ENCODE measurements at places on chromosomes 3 and 15.

- DNase-seq, result no peak
Observed at GRCh38 chr15:88664151-88664778, 25.4 kb downstream of the ISG20 start.

DNA sequence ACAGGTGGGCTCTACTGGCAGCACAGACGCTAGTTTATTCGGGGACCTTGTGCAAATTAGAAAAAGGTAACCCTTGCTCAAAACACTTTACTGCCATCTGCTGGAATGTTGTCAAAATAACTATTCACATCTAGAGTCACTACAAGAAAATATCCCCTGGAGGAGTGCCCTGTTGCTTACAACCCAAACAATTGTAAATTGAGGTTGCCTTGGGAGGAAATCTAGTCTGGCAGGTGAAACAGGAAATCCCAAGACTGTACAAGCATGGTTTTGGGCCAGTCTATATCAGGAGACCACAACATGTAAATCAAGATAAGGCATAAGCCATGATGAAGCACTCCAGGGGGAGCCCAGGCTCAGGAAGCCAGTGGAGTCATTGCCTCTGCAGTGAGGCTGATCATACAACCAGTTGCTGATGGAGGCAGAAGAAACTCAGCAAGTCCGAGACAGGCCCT is 136.8 kb upstream of the ACP3 start:
- peak; percentile 78 for DNase-seq

DNA sequence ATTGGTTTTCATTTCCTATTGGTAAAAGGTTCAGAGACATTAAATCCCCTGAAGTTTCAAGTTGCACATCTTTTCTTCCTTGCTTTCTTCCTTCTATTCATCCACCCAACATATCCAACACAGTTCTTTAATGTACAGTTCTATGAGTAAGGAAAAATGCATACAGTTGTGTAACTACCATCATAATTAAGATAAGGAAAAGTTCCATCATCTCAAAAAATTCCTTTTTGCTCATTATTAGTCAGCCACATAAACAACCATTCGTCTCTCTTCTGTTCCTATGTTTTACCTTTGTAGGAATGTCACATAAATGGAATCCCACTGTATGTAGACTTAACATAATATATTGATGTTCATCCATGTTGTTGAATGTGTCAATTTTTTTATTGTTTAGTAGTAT is 211.1 kb upstream of the ADAMTS9 start:
- DNase-seq, result peak; percentile 9

GRCh38 chr3:157650172-157650571 is 147.0 kb upstream of the VEPH1 start:
- no peak for DNase-seq

GRCh38 chr15:39321977-39322376 is 258.9 kb upstream of the THBS1 start:
- DNase-seq, result peak; percentile 12

DNA sequence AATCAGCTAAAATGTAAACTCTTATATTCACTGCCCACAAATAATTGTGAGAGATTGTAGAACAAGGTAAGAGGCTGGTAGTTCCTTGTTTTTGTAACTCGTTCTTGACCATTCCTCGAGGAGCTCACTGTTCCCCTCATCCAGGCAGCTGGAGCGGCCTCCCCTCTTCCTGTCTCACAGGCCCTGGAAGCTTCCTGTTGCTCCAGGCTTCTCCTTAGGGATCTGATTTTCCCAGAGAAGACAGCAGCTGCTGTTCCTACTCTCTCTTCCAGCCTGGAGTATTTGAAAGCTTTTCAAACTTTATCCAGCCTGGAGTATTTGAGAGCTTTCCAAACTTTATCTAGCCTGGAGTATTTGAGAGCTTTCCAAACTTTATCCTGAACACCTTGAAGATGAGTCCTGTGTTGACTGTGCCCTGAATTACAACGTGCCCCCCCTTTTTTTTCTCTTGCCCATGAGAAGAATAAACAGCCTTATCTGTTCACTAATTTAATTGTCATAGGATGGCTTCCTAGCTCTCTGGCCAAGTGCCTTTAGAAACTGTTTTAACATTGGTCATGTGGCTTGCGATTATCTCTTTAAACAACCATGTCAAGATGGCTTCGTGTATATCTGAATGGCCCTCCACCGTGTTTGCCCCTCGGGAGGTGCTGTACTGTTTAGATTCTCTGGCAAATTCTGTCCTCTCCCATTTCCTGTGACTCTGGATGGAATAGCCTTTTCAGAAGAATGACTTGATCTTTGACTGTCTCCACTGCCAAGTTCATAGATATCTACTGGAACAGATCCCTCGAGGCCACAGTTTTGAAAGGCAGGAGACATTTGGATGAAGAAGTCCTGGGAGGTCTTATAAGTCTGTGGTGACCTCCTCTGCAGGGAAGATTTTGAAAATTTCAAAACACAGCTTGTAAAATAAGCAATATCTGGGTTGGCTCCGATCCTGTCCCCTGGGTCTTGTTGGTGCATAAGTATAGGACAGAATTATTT is 4.8 kb downstream of the ADAMTSL3 start:
- DNase-seq, result no peak

DNA sequence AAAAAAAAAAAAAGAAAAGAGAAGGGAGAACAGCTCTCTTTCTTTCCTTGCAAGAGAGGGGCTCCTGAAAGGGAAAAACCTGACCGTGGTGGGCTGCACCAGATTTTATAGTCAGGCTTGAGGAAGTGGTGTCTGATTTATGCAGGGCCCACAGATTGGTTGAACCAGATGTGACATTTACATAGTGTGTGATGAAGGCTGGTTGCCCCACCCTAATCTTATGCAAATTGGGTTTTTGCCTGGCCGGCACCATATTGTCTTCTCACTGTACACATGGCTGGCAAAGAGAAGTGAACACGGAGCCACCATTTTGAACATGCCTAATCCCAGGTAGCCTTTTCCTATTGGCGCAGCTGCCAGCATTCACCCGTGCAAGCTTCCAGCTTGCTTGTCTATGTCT is 154.4 kb downstream of the OXSM start:
- no peak for DNase-seq

DNA sequence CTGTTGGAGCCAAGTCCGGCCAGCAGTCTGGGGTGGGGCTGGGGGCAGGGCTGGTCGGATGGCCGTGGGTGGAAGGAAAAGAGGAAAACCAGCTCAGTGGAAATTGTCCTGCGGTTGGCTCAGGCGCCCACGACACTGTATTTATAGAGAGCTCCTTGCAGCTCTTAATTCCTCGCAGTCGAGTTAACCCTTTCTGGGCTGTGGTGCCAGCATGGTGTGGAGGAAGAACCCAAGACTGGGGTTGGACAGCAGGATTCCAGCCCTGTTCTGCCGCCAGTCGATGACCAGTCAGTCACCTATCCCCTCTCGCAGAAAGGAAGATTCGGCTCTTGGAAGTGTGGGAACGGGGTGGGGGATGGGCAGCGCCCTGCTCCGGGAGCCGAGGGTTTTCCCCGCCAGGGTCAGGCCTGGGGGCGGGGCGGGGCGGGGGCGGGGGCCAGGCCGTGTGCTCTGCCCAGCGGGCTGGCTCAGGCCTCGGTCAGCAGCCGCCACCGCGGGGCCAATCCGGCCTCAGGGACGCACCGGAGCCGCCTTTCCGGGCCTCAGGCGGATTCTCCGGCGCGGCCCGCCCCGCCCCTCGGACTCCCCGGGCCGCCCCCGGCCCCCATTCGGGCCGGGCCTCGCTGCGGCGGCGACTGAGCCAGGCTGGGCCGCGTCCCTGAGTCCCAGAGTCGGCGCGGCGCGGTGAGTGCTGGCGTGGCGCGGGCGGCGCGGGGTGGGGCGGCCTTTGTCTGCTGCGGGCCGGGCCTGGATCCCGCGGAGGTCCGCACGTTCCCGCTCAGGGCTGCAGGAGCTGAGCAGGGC is at the start of gene CD276:
TSS of gene CD276 (plus strand) at position 607 of the 804 bp plus-strand sequence. CDS start 15,257 bp downstream, outside the sequence.
- peak; percentile 85 for DNase-seq

- DNase-seq, result peak; percentile 18
Observed at GRCh38 chr15:74327756-74328155, 39.7 kb downstream of the CYP11A1 start.

DNA sequence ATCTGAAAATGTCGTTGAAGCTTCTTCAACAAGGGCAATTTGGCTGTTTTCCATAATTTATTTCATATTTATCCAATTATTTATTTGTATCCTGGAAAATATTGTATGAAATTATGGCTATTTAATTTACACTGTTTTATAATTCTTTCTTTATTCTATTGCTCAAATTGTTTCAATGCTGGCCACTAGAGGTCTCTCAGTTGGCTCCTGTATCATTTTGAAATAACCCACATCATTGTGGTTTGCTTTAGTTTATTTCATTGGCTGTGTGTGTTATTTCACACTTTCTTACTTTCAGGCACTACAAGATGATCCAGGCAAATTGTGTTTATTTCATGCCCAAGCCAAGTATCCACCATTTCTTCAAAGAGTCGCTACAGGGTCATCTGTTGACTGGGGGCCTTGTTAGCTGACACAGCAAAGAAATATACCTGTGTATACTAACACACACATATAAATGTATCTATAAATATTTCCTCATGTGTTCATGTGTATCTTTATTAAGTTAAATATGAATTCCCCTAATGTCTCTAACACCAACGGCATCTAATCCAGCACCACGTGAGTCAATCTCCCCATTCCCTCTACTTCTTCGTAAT is 86.2 kb downstream of the NPAP1 start:
- DNase-seq, result peak; percentile 51

- DNase-seq, result peak; percentile 55
Observed at GRCh38 chr3:181711325-181712135, at the start of gene SOX2. Gene SOX2, plus strand, starts transcription at chr3:181711925. Its CDS starts 436 bp downstream, at chr3:181712361.

- no peak for DNase-seq
Observed at GRCh38 chr3:55692295-55692956, 205.3 kb upstream of the WNT5A start.

- DNase-seq, result no peak
Observed at GRCh38 chr3:136135039-136135802, 60.9 kb downstream of the MSL2 start.

GRCh38 chr15:75054172-75054897 is 30.9 kb downstream of the PPCDC start:
- DNase-seq, result no peak

GRCh38 chr3:133930341-133930933 is 34.8 kb upstream of the RAB6B start:
- DNase-seq, result peak; percentile 87

DNA sequence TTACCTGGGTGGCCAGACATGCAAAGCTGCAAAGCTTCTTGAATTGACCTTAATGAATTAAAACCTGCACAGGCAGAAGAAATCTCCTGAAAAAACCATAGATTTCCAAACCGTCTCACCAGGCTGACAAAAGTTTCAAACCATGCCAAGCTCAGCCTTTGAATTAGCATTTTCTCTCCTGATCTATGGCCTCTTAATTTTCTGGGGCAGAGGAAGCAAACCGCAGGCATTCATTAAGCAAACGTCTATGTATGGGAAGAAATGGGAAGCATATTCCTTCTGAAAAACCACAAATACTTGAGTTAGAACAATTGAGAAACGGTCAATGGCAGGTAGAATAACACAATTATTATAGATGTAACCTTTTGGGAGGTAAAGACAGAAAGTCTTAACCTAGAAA is 500.2 kb upstream of the NR2F2 start:
- no peak for DNase-seq

- no peak for DNase-seq
Observed at GRCh38 chr3:155748611-155749365, 3.9 kb upstream of the PLCH1 start.

DNA sequence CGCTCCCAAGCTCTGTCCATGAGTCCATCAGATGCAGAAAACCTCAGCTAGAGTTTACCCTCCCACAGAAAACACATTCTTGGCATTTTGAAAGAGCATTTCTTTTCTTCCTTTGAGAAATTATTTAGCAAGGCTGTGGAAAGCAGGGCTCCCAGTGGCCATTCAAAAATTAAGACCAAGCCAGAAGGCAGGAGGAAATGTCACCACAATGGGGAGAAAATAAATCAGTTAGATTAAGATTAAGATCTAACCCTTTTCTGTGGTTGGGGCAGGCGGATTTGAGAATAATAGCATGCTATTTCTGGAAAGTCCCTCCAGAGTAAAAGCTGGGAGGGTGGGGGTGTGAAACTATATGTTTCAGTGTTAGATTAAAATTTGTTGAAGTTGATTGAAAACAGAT is 20.2 kb downstream of the LRIG1 start:
- DNase-seq, result peak; percentile 54

DNA sequence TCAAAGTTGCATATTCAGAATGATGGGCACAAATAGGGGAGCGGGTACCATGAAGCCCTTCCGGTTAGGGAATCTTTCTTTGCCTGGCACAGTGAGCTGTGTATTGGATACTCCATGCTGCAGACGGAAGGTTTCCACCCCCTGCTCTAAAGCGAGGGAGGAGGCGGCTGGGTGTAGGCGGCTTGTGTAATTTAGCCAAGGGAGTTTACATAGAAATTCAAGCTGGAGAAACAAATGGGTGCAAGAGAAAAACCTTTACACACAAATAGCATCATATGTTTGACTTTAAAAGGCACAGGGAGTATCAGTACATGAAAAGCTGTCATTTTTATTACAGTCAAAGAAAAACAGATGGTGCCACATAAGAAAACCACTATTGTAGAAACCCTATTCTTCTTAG is 59.3 kb upstream of the ADCY5 start:
- no peak for DNase-seq

- DNase-seq, result no peak
Observed at GRCh38 chr15:97259943-97260342, 700.6 kb upstream of the ARRDC4 start.

DNA sequence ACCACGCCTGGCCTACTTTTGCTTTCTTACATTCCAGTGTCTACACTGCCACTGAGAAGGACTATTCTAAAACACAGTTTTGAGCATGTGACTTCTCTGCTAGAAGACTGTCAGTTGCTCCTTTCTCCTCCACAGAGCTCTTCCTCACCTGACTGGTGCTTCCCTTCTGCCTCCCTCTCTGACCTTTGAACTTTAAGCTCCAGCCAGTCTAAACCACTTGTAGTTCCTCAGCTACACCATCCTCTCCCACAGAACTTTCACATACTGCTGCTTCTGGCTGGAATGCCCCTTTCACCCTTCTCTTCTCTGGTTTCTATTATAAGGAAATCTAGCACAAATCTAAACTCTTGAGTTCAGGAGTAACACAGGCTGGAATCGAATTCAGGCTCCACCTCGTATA is 9.1 kb downstream of the NCEH1 start:
- DNase-seq, result no peak

- DNase-seq, result no peak
Observed at GRCh38 chr3:183210862-183211341, 42.2 kb upstream of the B3GNT5 start.

- DNase-seq, result peak; percentile 65
Observed at GRCh38 chr3:123859177-123859576, 25.0 kb downstream of the MYLK start.

- DNase-seq, result no peak
Observed at GRCh38 chr3:114400371-114400770, 106.5 kb downstream of the TIGIT start.

DNA sequence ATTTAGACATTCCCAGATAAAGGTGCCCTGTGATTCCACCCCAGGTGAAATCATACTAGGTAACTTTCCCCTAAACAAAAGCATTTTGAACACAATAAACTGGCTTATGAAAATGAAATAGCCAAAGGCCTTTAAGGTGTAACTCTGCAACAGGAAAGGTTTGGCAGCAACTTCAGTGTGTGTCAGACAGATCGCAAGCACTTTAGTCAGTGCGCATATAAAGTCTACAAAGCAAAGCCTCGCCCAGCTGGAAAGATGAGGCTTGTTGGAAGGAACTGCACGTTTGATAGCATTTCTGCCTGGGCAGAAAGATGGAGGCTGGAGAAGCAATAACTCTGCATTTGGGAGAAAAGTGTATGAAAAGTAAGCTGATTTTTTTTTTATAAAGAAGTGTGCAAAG is 57.9 kb downstream of the PRICKLE2 start:
- DNase-seq, result no peak

All from GM23248 (cell line).